ENCODE measurements at places on chromosomes 7 and 10.

DNA sequence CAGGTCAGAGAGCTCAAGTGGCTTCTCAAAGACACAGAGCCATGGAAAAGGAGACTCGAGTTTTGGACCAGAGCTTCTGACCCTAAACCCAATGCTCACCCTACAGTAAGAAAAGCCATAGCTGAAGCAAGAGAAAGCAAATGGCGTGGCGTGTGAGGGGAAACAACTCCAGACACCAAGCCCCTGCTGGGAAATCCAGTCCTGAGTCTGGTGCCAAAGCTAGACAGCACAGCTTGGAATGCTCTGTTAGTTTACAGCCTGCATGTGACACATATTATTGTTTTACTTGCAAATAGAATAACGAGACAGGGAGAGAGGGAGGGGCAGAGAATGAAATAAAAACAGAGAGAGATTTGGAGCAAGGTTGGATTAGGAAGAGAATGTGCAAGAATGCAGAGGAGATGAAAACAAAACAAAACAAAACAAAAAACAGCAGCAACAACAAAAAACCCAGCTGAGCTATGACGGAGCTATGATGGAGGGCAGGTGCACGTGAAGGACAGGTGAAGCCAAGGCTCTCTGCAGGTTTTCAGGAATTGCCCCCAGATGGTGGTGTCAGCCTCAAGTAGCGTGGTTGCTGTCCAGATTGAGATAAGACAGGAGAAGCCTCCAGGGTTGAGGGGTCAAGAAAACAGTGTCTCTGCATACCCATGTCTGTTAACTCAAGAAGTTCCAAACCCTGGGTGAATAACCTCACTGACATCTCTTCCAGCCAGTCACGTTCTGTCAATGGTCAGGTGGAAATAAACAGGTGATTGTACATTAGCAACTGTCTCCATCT, 69.7 kb upstream of the LRRC18 start:
- no peak for DNase-seq

DNA sequence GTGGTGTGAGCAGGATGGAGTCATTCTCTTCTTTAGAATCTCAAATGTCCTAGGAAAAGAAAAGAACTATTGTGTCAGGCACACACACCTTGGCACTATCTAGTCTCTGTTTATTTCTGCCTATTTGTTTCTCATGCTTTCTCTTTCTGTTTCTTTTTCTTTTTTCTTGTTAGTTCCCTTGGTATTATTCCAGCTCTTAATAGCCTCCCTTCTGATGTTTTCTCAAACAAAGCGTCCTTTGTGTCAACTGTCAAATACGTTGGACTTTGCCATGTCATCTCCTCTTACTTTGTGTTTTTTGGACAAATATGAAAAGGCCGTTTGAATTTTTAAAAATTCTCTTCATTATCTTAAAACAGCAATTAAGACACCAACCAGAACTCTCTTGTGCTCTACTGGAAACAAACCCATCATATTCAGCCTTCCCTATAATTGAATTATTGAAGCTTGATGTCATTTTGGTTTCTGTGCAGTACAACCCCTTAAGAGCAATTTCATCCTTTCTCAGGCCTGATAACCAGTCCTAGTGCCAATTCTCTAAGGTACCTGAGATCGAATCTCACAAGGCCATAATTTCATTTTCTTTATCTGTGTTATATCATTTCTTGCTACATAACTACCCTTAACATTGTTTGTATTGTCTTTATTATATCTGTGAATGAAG, 497.8 kb upstream of the NRP1 start:
- no peak for DNase-seq

GRCh38 chr7:55641273-55641691, 69.0 kb upstream of the VOPP1 start:
- peak; percentile 65 for DNase-seq

DNA sequence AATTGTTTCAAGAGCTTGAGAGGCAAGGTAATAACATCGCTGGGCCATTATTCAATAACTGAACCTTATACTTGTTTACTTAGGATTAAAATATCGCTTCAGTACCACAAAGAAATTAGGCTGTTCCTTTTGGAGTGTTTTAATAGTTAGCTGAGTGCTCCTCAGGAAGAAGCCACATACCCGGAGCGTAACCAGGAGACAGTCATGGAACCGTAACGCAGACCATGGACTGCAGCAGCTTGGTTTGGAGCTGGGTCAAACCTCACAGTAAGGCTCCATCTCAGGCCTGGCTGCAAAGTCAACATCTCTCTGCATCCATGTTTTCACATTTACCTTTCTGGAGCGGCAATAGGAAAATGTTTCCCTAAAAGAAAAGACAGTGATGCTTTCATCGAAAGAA, 599.0 kb downstream of the TNS3 start:
- no peak for DNase-seq

- DNase-seq = no peak
These were observed 5.8 kb upstream of the CPA1 start for GRCh38 chr7:130374507-130374906.

DNA sequence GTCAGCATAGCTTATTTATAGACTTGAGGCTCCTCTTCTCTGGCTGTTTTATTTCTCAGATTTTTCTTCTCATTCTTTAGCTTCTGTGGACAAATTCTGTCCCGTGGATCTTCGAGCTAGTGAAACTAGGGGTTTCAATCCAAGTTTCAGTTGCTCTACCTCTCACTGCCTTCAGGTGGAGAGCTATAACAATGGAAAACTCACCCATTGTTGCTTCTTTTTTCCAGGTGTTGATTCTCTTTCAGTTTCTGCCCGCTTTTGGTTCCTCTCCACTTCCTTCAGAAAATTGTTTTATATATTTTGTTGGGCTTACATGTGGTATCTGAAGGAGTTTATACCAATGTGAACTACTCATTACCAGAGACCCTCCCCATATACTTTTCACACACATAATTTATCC, 266.1 kb downstream of the TCF7L2 start:
- no peak for DNase-seq

- DNase-seq = no peak
These were observed 82.8 kb downstream of the PPP1R3C start for GRCh38 chr10:91550021-91550420.

GRCh38 chr7:156608173-156608478, 32.4 kb upstream of the RNF32 start:
- DNase-seq = no peak

- DNase-seq = no peak
These were observed 67.2 kb downstream of the DGKB start for GRCh38 chr7:14835384-14835783.

- no peak for DNase-seq
These were observed 45.5 kb upstream of the ZNF722 start for GRCh38 chr7:63953181-63953580.

DNA sequence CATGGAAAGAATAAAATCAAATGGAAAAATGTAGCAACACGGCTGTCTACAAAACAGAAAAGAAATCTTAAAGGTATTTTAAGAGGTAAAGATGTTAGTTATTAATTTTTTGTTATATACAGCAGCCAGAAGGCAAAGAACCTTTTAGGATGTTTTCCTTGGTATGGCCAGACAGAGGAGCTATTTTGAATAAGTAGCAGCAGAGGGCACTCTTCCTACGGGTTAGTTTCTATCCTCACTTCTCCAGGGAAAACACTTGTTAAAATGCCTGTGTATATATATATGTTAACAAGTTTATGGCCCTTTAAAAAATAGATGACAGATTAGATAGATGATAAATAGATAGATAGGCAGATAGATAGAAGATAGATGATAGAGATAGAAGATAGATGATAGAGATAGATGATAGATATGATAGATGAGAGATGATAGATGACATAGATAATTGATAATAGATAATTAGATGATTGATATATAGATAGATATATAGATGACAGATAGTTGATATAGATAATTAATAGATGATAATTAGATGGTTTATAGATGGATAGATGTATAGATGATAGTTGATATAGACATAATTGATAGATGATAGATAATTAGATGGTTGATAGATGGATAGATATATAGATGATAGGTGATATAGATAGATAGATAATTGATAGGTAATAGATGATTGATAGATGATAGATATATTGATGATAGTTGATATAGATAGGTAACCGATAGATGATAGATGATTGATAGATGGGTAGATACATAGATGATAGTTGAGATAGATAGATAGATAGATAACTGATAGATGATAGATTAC, 57.8 kb upstream of the WIPF3 start:
- no peak for DNase-seq

DNA sequence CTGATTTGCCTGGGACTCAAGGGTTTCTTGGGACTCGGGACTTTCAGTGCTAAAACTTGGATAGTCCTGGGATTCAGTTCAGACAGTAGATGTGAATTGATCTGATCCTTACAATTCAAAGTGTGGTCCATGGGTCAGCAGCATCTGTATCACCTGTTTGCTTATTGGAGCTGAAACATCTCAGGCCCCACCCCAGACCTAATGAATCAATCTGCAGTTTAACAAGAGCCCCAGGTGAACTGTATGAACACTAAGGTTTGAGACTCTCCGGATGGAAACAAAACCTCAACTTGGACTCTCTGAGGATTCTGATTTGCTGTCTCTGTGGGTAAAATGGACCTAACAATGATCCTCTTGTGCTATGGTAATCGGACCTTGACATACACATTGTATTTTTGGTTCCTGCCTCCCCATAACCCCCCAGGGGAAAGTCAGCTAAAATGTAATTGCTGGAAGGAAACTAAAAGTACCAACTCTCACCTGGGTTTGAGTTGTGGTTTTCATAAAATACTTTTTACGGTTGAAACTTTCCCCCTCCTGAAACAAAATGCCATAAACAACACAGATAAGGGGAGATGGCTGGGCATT, 11.7 kb downstream of the CYP26A1 start:
- no peak for DNase-seq

DNA sequence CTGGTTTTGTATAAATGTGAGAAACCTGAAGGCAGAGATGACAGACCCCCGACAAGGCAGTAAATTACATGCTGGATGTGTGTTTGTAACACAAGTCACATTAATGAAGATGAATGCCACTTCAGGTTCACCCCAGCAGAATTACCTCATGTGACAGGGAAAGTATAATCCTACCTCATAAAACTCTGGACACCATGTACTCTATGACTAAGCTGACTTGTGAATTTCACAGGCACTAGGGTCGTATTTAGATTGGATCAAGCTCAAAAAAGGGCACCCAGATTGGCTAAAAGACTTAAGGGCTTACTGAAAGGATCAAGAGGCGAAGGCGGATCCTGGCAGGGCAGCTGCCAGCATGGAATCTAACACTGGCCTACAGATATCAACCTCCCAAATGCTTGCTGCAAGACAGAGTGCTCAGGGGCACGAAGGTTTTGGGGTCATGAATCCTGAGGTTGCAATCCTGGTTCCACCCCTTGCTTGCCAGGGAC, 161.4 kb downstream of the PIP4K2A start:
- peak; percentile 93 for DNase-seq

- no peak for DNase-seq
These were observed 66.4 kb downstream of the MINDY4 start for GRCh38 chr7:30837581-30837980.

- DNase-seq = no peak
These were observed 2.5 kb downstream of the HOXA4 start for GRCh38 chr7:27128034-27128433.

GRCh38 chr7:38858259-38858884, 50.6 kb downstream of the VPS41 start:
- DNase-seq = peak; percentile 5

DNA sequence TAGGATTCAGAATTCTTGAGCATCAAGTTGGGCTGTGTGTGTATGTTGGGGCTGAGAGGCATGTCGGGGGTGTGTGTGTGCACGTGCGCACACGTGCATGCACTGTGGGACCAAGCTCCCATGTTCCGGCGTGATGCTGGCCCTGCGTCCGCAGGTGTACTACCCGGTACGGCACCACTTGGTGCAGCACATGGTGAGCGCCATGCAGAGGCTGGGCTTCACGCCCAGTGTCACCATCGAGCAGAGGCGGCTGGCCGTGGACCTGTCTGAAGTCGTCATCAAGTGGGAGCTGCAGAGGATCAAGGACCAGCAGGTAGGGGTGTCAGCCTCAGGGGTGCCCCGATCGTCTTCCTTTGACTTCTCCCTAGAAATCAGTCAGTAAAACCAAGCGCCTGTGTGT, 77.7 kb downstream of the TRRAP start:
- DNase-seq = no peak

GRCh38 chr7:78377532-78377931, 579.0 kb downstream of the PHTF2 start:
- no peak for DNase-seq

GRCh38 chr10:99172128-99172738, 63.4 kb downstream of the HPSE2 start:
- DNase-seq = no peak

- peak; percentile 19 for DNase-seq
These were observed 179.3 kb downstream of the TFEC start for GRCh38 chr7:115851291-115851690.

DNA sequence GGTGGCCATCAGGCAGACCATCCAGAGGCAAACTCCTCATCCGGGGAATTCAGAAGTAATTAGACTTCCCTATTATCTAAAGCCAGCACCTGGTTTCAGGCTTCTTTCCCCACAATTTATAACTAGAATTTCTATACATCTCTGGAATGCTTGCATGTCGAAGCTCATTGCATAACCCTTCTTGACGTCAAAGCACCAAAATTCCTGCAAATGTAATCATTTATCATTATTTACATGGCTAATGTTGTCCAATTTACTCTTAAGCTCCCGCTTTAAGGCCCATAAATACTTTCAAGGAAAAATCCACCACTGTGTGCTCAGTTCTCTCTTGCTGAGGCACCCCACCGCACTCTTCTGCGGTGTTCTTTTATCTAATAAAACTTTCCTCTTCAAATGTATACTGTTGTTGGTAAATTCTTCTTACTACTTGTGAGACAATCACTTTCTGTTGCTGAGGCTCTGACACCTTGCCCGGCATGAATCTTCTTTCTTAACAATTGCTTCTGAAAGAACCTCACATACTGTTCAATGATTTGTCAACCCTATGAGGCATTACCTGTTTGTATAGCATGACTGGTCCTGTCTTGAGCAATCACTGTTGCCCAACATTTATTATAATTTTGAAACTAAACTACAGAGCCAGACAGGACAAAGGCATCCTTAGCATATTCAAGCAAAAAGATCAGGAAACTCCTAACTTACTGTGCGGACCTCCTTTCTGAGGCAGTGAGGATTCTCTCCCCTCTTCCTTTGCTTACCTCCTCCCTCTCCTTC, 17.4 kb upstream of the GPR141 start:
- DNase-seq = no peak

GRCh38 chr7:108480311-108480710, 24.1 kb upstream of the NRCAM start:
- DNase-seq = no peak

GRCh38 chr7:90788052-90788451, 191.9 kb downstream of the CDK14 start:
- DNase-seq = peak; percentile 66

DNA sequence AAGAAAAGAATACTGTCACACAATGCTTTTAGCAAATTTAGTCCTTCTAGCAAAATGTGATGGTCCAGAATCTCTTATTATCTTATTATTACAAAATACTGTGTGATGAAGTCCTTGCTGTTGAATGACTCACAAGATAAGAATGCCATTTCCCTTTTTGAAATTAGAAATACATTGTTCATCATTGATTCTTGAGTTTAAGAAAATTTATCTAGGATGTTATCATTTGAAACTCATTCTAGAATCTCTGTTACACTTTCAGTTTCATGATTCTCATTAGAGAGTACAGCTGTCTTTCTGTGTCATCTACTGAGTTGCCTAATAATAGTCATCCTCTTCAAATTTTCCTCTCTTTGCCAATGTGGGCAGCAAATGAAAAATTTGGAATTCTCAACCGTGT, 9.6 kb downstream of the ZKSCAN5 start:
- DNase-seq = no peak
